Stimulated activated CD4-positive, alpha-beta T cell treated with anti-CD3 and anti-CD28 coated beads, Interleukin-12 subunit alpha, Interleukin-12 subunit beta, amount 100 ng/mL, for 48 hours (primary cell): ENCODE measurements at places on chromosomes 5 and 9.

DNA sequence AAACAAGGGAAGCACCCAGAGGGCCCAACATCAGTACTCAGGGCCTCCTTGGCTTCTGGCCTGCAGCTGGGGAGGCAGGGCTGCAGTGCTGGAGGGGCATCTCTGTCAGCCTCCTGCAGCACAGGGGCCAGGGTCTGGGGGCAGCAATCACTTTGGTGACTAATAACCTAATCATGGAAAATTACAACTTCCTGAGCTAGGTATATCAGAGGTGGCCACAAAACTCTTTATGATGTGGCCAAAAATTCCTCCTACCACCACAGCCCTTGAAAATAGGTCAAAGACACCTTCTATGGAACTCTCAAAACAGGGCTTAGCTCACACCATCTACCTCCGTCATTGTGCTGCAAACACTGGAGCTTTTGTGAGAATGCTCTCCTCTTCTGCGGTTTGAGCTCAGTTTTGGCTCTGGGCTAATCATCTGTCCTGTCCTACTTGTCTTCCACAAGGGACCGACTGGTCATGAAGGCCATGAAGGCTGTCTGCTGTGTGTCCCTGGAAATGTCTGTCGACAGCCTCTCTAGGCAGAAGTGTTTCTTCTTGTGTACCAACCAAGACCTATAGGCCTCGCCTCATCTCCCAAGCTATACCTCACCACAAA is 28.6 kb downstream of the CSF2 start:
- DNase-seq = no peak

DNA sequence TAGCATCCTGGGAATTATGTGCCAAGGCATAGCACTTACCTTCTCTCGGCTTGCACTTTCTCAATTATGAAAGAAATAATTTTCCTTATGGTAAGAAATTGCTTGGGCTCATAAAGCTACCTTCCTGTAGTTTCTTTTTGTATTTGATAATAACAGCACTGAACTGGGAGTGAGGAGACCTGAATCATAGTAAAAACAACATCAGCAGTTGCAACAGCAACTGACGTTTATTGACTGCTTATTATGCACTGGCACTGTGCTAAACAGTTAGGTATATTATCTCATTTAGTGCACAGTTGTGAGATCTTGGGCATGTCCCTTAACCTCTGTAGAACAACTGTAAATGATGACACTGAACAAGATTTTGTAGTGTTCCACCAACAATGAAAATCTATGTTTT is 135.2 kb downstream of the DOCK2 start:
- DNase-seq = no peak

- DNase-seq = no peak
Observed at GRCh38 chr5:122770477-122770876, 4.4 kb upstream of the SNX2 start.

- no peak for DNase-seq
Observed at GRCh38 chr5:126385524-126386502, 37.4 kb upstream of the GRAMD2B start.

DNA sequence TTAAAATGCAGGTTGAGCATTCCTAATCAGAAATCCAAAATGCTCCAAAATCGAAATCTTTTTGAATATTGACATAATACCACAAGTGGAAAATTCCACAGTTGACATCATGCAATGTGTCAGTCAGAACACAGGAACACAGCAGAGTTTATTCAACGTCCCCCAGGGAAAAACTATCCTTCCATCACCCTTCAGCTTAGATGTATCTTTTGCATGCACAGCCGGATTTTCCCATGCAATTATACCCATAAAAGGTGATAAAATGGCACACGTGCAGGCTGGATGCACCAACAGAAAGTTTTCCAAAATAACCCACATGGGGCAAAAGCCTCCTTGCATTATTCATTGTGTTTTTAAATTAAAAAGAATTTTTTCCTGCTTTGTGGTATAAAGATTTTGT is 71.2 kb downstream of the RAB24 start:
- DNase-seq = no peak

GRCh38 chr5:72847439-72847838 is 31.0 kb downstream of the TNPO1 start:
- DNase-seq = no peak

DNA sequence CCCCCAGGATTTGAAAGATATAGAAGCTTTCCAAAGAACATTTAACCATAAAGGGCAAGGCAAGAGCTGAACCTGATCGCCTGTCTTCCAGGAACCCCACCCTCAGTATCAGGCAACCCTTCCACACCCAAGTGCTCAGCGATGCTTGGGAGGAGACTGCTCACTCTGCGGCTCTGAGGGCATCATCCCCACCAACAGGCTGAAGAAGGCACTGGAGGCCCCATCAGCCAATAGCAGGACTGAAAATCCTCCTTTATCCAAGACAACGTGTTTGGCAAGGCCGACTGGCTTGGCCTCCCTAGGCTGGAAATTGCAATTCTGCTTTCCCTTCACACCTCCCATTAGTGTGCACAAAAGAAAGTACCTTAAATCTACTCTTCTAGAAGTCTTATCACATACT is 1.4 kb upstream of the PPP2CA start:
- DNase-seq = no peak

GRCh38 chr5:118675247-118675646 is 313.1 kb downstream of the DTWD2 start:
- DNase-seq = no peak

DNA sequence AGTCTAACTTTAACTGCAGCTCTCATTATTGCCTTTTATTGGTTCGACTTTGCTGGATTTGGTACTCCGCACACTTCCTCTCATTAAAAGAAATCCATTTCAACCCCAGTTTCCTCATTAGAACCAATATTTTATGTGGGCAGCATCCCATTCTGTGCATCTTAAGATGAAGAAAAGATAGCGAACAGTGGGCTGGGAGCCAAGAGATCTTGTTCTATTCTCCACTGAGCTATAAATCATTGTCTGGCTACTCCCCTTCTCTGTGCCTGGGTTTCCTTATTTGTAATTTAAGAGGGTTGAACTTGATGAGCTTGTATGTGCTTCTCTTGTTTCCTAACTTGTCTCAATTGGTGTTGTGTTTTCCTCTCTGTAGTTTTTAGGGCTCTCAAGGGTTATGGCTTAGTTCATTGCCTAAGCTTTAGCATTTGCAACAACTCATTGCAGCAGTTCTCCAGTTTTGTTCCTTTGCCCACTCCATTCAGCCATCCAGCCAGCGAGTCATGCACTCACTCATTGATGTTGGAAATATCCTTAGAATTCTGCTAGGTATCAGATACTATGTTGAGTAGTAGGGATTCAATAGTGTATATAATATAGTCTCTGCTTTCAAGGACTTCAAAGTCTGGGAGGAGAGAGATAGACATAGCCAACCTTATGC is 273.3 kb upstream of the TNC start:
- DNase-seq = no peak

GRCh38 chr5:43000914-43001313 is 39.2 kb downstream of the ANXA2R start:
- DNase-seq = no peak

DNA sequence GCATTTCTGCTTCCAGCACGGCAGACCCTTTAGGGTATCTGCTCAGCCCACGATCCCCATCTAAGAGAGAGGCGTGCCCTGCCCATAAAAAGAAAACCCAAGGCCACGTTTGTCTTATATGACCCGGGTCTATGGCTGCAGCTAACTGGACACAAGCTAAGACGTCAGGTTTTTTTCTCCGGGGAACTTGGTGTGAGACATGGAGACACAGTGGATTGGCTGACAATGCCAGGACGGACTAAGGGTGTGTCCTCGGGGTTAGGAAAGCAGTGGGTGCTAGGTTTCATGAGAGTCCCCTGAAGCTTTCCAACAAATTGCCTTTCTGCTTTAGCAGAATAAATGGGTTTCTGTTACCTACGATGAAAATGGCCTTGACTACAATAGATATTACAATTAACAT is 7.1 kb upstream of the FBP2 start:
- DNase-seq = no peak

DNA sequence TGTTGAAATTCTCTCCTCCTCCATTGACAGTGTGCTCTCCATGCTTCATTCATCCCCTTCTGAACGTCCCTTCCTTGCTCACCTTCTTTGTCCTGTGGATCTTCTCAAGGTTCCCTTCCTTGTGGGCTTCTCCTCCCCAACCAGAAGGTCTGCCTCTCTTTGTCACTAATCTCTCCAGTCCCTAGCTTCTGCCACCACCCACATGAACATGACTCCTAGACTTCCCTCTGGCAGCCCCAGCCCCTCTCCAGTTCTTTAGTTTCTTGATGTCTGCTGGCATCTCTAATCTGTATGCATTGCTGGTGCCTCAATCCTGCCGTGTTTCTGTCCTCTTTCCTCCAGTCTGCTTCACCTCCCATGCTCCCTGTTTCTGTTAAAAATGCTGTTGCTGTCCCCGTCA is 79.3 kb downstream of the ARHGAP26 start:
- no peak for DNase-seq

DNA sequence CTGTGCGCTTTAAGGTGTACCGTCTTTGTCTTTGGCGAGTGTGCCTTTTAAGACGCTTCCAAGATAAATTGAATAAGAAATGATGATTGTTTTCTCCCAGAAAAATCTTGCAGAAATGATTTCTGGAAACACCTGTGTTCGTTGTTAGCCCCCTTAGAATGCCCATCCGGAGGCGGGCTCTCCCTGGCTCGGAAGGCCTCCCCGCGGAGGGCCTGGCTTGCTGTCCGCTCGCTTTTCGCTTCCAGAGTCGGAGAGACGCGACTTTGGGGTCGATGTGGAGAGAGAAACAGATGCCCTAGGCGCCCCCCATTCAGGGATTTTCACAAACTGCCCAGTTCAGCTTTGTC is 23.9 kb downstream of the LECT2 start:
- DNase-seq = no peak

GRCh38 chr9:71544464-71544863 is 223.8 kb downstream of the CEMIP2 start:
- DNase-seq = no peak

GRCh38 chr9:79403495-79403894 is 168.3 kb upstream of the TLE4 start:
- DNase-seq = no peak

DNA sequence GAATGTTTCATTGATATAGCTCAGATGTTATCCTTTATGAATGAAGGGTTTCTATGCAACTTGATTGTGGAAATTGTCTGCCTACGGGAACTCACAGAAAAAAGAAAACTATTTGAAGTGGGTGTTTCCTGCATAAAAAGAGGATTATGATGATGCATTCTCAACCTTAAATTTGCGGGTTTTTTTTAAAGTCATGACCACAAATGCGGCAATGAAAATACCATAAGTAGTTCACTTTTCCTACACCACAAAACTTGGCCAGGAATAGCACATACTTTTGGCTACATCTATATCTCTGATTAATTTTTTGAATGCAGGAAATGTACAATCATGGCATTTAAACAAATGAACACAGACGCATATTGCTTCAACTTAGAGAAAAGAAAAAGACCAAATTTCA is 754.7 kb downstream of the DTWD2 start:
- no peak for DNase-seq

GRCh38 chr9:35732800-35733541 is 505 bp downstream of the CREB3 start:
- DNase-seq = no peak

- peak; percentile 27 for DNase-seq
Observed at GRCh38 chr5:178483620-178484019, 106.6 kb downstream of the COL23A1 start.

DNA sequence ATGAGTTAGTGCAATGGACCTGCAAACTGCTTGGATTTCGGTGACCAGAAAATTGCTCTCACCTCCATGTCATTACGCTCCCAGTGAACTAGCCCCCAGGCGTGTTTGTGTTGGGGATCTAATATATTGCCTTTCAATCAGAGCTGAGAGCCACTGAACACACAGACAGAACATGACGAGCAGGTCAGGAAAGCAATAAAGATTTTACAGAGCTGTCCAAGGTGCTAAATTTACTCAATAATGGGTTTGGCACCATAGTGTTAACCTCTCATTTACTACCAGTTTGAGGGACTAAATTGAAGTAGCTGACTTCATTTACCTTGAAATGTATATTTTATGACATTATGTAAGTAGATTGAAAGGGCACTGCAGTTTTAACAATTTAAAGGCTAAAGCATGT is 383.0 kb downstream of the EBF1 start:
- no peak for DNase-seq

- DNase-seq = no peak
Observed at GRCh38 chr5:109567374-109568044, 122.2 kb upstream of the MAN2A1 start.

DNA sequence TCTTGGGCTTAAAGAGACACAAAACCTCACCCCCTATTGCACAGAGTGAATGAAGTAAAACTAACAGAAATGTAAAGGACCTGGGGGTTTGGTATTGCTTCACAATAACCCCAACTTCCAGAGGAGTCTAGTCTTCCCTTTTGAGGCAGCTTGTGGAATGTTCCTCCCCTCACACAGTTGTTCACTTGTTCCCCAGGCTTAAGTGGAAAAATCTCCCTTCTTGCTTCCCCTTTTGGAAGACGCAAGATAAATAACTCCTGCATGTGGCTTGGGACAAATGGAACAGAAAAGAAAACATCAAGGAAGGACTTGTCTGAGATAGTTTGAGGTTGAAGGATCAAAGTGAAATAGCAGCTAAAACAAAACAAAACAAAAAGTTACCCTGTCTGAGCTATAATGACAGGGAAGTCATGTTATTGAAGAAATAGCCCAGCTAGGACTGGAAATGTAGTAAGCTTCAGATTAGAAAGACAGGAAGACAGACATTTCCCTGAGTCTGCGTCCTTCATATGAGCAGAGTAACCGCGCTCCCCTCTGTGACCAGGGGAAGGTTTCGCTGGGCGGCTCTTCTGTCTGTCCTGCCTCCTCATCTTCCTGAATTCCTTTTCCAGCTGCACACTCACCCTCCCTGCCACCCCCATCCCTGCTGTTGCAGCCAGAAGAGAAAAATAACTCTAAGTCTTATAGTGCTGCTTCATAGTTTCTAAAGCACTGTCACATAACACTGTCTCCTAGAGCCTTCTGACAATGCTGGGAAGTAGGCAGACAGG is 8.8 kb downstream of the SPARC start:
- DNase-seq = no peak

DNA sequence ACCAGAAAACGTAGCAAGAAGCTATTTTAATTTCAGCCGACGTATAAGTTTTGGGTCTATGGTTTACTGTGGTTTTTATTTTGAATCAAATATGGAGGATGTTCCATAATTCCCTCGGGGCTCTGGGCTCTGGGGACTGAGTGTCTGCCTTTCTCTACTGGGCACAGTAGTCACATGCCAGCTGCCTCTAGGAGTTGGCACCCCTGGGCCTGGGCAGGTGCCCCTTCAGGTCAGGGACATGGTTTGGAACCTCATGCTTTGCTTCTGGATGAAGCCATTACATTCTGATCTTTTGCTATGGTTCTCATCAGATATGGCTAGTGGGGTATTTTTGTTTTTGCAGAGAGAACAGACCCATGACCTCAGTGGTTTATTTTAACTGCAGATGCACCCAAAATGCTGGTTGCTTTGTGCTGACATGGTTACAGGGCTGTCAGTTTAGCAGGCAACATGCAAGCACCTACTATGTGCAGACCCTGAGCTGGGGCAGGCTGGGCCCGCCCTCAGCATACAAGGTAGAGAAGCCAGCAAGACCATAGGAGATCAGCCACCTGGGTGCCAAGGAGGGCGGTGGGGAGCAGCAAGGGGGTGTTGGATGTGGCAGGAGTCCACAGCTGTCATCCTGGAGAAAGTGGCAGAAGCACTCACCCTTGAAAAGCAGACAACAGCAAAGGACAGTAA is 54.5 kb upstream of the PSD2 start:
- no peak for DNase-seq
